Heart left ventricle (tissue), 16 donors: ENCODE measurements at places on chromosomes 1 and 21.
A peak's percentile ranks its signal among the peaks of the same experiment; 100 is the strongest.

DNA sequence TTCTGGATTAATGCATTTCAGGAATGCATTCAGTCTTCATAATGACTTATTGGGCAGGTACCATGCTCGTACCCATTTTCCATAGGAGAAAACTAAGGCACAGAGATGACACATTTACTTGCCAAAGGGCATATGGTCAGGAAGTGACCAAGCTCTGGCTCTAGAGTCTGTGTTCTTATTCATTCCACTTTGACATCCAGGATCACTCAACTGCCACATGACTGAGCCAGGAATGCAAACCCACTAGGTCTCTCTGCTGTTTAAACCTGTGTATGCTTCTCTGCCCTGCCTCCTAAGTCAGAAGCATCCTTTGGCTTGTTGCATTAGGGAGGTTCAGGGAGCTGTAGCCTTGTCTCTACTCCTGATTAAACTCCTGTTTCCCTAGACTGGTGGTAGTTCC is 7.5 kb downstream of the KAZN start:
- H3K36me3 ChIP-seq: no peaks in the 10 kb centered on the region
- peaks cover 7% of the 10 kb centered on the region for H3K4me1 ChIP-seq
- peaks cover 43% of the 10 kb centered on the region for H3K27me3 ChIP-seq

DNA sequence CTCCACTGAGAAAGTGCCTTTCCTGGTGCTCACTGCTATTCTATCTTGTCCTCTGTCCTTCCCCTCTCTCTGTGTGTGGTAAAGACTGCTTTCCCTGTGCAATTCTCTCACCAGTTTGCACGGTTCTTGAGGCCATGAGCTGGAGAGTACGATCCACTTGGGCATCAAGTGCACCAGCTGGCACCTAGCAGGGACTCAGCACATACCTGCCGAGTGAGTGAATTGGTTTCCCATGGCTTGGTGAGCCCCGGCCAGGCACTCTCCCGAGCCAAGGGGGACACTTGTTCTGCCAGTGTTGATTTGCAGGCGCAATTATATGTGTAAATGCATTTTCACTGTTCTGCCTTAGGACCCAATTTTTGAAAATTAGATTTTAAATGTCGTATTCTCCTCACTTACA is 313.5 kb downstream of the DISC1 start:
- H3K27ac ChIP-seq: no peak overlapping the region
- DNase-seq: no peak
- no peak overlapping the region for H3K4me3 ChIP-seq
- H3K36me3 ChIP-seq: no peaks in the 10 kb centered on the region

DNA sequence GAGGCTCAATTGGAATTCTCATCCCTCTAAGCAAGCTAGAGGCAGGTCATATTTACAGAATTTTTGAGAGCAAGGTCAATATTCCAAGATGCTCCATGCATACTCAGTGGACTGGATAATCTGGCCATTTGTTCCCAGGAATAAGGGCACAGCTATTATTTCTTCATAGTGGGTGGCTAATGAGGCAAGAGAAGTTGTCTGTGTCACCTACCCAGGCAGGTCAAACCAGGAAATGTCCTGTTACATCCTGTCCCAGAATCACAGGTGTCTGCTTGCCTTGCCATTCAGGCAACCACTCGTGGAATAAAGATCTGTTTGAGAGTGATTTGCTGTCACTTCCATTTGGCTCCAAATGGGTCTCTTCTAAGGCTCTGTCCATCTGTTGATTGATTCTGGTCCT is 85.2 kb upstream of the ZP4 start:
- H3K4me3 ChIP-seq: no peak overlapping the region
- no peaks in the 10 kb centered on the region for H3K4me1 ChIP-seq
- no peak for DNase-seq
- no peak overlapping the region for H3K27ac ChIP-seq
- H3K36me3 ChIP-seq: no peaks in the 10 kb centered on the region

DNA sequence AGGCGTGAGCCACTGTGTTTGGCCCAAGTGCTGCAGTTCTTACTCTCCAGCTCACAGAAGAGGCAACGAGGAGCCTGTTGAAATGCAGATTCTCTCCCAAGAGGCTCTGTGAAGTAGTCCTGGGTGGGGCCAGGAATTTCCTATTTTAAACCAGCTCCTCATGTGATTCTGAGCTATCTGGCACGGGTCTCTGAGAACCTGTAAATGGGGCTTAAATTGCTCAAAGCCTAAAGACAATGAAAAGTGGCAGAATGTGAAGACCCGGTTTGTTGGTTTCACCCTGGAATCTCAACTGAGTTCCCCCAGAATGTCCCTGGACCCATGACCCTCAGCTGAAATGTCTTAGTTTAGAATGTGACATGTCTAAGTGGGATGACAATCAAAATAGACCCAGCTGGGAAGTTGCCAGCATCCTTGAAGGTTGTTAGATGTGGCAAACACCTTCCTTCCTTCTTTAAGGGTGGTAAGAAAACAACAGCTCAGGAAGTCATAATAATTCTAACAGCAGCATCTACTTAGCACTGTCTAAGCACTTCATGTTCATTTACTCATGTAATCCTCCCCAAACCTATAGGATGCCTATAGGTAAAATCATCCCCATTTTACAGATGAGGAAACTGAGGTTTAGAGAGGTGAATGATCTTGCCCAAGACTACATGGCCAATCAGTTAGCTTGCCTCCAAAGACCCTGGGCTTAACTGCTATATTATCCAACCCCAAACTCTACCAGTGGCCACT is 20.9 kb upstream of the ATP5PO start:
- no peak for DNase-seq
- H3K36me3 ChIP-seq: no peaks in the 10 kb centered on the region
- no peak overlapping the region for H3K4me3 ChIP-seq
- no peaks in the 10 kb centered on the region for H3K27me3 ChIP-seq

DNA sequence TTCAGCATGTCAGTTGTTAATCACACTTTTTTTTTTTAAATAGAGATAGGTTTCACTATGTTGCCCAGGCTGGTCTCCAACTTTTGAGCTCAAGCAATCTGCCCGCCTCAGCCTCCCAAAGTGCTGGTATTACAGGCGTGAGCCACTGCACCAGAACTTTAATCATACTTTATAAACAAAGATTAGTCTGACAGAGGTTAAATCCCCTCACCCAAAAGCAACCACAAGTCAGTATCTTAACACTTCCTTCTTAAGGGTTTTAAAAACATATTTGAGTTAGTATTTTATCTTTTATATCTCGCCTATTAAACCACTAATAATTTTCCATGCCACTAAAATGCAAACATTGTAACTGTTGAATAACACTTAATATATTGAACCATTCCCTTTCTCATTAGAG is 70.2 kb downstream of the COP1 start:
- DNase-seq: no peak
- no peaks in the 10 kb centered on the region for H3K36me3 ChIP-seq
- H3K4me1 ChIP-seq: no peaks in the 10 kb centered on the region
- H3K27me3 ChIP-seq: no peaks in the 10 kb centered on the region

GRCh38 chr21:31772674-31773555 is 41.0 kb upstream of the SCAF4 start:
- no peaks in the 10 kb centered on the region for H3K4me1 ChIP-seq
- no peak overlapping the region for H3K4me3 ChIP-seq
- no peak overlapping the region for H3K27ac ChIP-seq
- DNase-seq: no peak
- no peaks in the 10 kb centered on the region for H3K27me3 ChIP-seq

- peaks cover 22% of the 10 kb centered on the region for H3K4me1 ChIP-seq
- no peaks in the 10 kb centered on the region for H3K27me3 ChIP-seq
- H3K4me3 ChIP-seq: peak overlapping the region; percentile 87
- DNase-seq: no peak
- peak overlapping the region; percentile 92 for H3K27ac ChIP-seq
These were observed 9.8 kb upstream of the RAB42 start for GRCh38 chr1:28582248-28582615.
